ENCODE measurements at places on chromosomes 2 and 18.

DNA sequence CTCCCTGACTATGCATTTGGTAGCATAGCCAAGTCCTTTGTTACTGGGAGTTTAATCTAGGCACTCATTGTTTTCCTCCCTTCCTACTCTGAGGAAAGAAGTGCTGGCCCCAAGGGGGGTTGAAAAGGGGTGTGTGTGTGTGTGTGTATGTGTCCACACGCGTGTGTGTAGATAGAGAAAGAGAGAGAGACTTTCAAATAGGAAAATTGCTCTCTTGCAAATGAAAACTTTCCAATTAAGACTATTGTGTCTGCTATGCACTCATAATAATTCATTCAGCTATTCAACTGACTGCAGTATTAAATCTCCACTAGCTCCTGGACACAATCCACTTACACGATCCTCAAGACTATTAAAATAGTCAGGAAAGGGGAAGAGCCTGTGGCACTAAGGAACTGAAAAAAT is 92.9 kb upstream of the CSRNP3 start:
- H3K27me3 ChIP-seq, result no peaks in the 10 kb centered on the region
- H3K4me3 ChIP-seq, result no peak overlapping the region
- H3K36me3 ChIP-seq, result peaks cover under 1% of the 10 kb centered on the region
- no peak for DNase-seq
- H3K4me1 ChIP-seq, result no peaks in the 10 kb centered on the region
- H3K27ac ChIP-seq, result no peak overlapping the region

- DNase-seq, result no peak
- no peaks in the 10 kb centered on the region for H3K36me3 ChIP-seq
- no peak overlapping the region for H3K4me3 ChIP-seq
- H3K27me3 ChIP-seq, result peaks cover 3% of the 10 kb centered on the region
- no peaks in the 10 kb centered on the region for H3K4me1 ChIP-seq
These were observed 391.3 kb downstream of the CMPK2 start for GRCh38 chr2:6474161-6475140.

GRCh38 chr2:10034333-10035052 is 8.9 kb upstream of the KLF11 start:
- no peaks in the 10 kb centered on the region for H3K36me3 ChIP-seq
- no peak overlapping the region for H3K4me3 ChIP-seq
- H3K4me1 ChIP-seq, result peaks cover 18% of the 10 kb centered on the region
- H3K27ac ChIP-seq, result no peak overlapping the region

GRCh38 chr2:70381235-70381634 is 79.4 kb upstream of the FAM136A start:
- H3K27ac ChIP-seq, result no peak overlapping the region
- no peak overlapping the region for H3K4me3 ChIP-seq
- no peak for DNase-seq
- no peaks in the 10 kb centered on the region for H3K27me3 ChIP-seq
- H3K36me3 ChIP-seq, result no peaks in the 10 kb centered on the region

- peak within 1 kb of the TSS; percentile 54 for H3K4me3 ChIP-seq
- no peaks in the 10 kb centered on the region for H3K36me3 ChIP-seq
- peaks cover 83% of the 10 kb centered on the region for H3K27me3 ChIP-seq
- H3K4me1 ChIP-seq, result peaks cover 29% of the 10 kb centered on the region
- DNase-seq, result peak; percentile 46
- no peak within 1 kb of the TSS for H3K27ac ChIP-seq
These were observed at the start of gene NPPC for GRCh38 chr2:231926180-231926741. Gene NPPC, minus strand, starts transcription at chr2:231926396. Its CDS starts 147 bp downstream, at chr2:231926249.

- no peaks in the 10 kb centered on the region for H3K4me1 ChIP-seq
- DNase-seq, result peak; percentile 40
- no peak overlapping the region for H3K27ac ChIP-seq
- no peaks in the 10 kb centered on the region for H3K27me3 ChIP-seq
- H3K4me3 ChIP-seq, result no peak overlapping the region
These were observed 231.9 kb downstream of the RND3 start for GRCh38 chr2:150255528-150255927.

DNA sequence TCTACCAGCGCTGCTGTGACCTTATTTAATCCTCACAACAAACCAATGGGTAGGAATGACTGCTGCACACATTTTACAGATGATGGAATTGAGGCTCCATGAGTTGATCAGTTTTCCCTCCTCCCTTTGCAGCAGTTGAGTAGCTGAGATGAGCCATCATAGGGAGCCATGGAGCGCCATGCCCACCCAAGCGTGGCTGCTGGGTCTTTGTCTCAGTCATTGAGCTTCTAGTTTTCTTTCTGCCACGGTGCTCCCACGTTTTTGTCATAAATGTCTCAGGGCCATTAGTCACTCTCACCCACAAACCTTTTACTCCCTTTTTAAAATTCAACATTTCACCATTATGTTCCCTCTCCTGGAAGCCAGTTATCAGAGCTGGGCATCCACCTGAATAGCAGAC is 45.8 kb downstream of the TMEM17 start:
- H3K36me3 ChIP-seq, result no peaks in the 10 kb centered on the region
- H3K27me3 ChIP-seq, result no peaks in the 10 kb centered on the region

DNA sequence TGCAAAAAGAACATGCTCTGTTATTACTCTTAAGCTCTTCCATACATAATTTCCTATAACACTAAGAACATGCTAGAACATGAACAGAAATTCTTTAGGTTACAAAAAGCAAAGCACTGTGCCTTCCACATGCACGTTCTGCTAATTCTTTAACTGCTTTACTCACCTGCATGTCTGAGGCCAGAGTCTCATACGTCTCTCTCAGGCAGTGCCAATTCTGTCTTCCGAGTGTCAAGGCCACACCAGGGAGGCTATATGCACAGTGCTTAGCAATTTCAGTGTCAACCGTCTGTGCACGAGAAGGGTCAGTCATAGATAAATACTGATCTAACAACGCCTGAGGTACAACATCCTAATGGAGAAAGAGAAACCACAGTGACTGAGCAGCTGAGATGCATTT is 55.1 kb downstream of the PPP4R1 start:
- H3K4me1 ChIP-seq, result no peaks in the 10 kb centered on the region
- no peaks in the 10 kb centered on the region for H3K27me3 ChIP-seq
- no peak for DNase-seq
- H3K4me3 ChIP-seq, result no peak overlapping the region
- no peak overlapping the region for H3K27ac ChIP-seq

GRCh38 chr2:174259981-174260380 is 11.6 kb upstream of the OLA1 start:
- peak; percentile 80 for DNase-seq
- no peaks in the 10 kb centered on the region for H3K36me3 ChIP-seq
- no peak overlapping the region for H3K4me3 ChIP-seq
- peaks cover 2% of the 10 kb centered on the region for H3K4me1 ChIP-seq

Data from mesenchymal stem cell (in vitro differentiated cells and primary cell).